ENCODE measurements at places on chromosomes 2 and 18.

GRCh38 chr2:226611944-226612318 is 187.7 kb downstream of the IRS1 start:
- no peak for DNase-seq

- DNase-seq = no peak
Measured at GRCh38 chr2:70062270-70062669, 25.0 kb upstream of the PCBP1 start.

- no peak for DNase-seq
Measured at GRCh38 chr2:240298803-240299709, 136.4 kb upstream of the GPC1 start.

DNA sequence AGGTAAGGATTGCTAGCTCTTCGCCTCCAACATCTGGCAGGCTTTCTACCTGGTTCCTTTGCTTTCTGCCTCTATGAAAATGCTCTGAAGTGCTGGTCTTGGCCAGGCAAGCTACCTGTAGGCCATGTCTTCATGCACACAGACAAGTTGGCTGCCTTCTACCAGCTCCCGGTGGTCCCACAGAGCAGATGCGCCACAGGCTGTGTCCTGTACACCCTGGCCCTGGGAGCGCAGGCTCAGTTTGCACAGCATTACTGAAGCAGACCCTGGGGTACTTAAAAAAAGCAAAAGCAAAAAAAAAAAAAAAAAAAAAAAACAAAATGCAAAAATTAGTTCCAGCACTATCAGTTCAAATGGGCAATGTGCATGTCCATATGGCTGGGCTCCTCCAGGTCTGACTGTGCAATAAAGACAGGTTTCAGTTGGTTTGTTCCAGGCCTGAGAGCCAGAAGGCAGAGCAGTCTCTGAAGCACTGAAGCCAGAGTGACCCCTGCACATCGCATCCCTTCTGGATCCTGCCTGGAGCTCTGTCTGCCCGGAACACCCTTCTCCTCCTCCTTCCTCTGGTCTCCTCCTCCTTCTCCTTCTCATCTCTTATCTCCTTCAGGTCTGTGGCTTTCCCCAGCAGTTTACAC is 288.0 kb upstream of the REV1 start:
- DNase-seq = no peak

DNA sequence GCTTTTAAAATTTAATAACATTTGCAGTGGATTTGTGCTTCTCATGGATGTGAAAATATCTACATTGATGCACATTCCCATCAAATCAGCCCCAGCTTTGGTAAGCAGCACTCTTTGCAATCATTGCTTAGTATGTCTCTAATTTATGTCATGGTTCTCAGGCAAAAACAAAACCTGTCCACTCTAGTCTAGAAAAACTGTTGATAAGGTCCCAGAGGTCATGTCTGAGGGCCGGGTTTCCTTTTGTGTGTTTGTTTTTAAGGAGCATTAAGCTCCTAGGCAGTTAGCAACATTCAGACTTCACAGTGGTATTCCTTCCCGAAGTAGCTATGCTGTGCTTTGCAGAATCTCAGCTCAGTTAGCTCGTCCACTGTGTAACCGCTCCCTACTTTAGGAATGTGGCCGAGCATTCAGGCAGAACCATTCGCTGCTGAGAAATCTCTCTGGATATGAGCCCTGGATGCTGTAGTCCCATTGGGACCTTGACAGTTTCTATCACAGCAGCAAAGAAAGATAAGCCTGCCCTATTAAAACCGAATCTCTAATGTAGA is 4.0 kb downstream of the DIPK1C start:
- DNase-seq = no peak

- DNase-seq = no peak
Measured at GRCh38 chr2:101081375-101081907, 69.7 kb downstream of the TBC1D8 start.

DNA sequence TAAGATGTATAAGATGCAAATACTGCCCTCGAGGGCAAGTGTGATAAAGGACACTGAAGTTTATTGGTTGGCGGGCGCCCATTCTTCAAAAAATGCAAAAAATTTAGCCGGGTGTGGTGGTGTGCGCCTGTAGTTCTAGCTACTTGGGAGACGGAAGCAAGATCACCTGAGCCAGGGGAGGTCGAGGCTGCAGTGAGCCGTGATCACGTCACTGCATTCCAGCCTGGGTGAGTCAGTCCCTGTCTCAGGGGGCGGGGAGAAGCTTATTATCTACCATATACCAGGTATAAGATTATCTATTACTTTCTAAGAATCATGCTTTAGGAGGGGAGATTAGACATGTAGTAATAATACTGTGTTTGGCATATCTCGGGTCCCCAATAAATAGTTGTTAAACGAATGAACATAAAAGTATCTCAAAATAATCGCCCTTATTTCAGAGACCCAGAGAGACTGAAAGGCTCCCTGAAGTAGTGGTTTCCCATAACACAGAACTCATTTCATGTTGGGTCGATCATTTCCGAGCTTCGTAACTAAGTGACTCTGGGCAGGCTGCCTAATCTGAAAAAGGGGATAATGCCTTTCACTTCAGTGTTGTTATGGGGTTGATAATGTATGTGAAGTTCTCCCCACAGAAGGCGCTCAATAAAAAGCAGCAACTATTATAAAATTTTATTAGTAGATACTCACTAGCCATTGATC is 1.2 kb upstream of the SELENOI start:
- DNase-seq = peak; percentile 35

Data from stimulated activated CD4-positive, alpha-beta T cell treated with anti-CD3 and anti-CD28 coated beads, Interleukin-2, amount 100 ng/mL, for 24 hours (primary cell).